ENCODE measurements at places on chromosomes 2 and 18.

DNA sequence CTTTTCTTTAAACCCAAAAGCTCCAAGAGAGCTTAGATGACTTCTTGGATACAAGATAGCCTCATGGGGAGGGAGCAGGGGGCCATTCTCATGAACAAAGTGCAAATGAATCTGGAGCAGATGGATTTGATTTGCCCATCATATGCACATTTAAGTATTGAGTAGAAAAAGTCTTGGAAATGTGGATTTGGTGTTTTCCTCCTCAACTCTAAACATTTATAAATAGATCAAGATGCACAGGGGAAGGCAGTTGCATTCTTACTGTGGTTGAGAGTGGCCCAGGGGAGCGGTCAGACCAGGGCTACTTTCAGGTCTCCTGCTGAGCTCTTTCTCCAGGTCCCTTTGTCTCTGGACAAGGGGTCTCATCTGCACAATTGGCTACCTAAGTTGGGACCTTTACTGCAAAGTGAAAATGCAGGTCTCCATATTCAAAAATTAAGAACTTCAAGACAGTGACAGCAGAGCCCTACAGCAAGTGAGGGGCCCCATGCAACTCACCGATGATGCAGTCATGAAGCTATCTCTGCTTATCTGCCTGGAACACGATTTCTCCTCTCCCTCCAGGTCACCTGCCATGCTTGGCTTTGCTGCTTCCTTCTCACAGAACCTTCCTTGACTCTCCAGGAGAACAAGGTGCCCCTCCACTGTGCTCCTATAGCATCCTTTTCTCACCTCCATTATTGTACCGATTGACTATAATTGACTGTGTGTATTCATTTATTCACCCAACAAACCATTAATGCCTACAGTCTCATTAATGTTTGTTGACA is 145.4 kb downstream of the LPIN1 start:
- no peak for DNase-seq

DNA sequence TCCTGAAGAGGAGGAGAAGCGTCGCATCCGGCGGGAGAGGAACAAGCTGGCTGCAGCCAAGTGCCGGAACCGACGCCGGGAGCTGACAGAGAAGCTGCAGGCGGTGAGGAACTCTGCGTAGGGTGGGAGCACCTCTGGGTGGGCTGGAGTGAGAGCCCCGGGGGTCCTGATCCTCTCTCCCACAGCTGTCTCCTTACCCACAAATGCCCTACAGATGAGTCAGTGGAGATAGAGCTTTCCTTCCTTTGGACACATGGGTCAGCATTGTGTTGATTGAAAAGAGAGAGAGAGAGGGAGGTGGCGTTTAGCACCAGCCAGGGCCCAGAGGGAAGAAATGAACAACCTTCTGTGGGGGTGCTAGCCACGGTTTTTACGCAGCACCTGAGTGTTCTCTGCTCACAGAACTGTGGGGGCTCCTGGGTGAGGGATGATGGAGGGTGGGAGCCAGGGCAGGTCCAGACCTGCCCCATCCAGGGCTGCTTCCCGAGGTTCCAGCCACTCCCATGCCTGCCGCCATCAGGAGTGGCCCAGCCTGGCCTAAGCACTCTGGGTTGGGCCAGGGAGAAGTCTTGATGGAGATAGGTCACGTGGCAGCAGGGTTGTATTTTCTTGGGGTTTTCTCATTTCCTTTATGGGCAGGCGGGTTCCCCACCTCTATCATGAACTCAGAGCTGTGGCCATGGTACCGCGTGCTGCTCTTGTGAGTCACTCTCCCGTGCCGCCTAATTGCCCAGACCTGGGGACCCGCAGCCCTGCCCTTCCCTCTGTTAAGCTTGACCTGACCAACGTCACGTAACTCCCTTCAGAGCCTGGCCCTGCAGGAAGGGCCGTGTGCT is 16.3 kb downstream of the FOSL2 start:
- no peak for DNase-seq

GRCh38 chr2:189252991-189253675 is 73.6 kb upstream of the COL5A2 start:
- DNase-seq: no peak

DNA sequence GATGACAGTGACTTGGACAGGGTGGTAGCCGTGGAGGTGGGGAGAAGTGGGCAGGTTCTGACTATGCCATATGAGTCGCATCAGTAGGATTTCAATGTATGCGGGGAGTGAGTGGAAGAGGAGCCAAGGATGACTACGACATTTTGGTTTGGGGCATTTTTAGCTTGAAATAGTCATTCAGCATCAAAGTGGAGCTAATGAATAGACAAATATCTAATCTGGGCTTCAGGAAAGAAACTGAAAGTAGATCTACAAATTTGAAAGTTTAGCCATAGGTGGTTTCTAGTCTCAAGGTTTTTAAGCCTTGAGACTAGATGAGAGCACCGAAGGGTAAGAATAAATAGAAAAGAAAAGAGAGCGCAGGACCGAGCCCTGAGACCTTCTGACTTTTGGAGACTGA is 58.3 kb downstream of the FEZ2 start:
- no peak for DNase-seq

GRCh38 chr2:241189856-241190201 is 1.4 kb downstream of the ANO7 start:
- DNase-seq: no peak

DNA sequence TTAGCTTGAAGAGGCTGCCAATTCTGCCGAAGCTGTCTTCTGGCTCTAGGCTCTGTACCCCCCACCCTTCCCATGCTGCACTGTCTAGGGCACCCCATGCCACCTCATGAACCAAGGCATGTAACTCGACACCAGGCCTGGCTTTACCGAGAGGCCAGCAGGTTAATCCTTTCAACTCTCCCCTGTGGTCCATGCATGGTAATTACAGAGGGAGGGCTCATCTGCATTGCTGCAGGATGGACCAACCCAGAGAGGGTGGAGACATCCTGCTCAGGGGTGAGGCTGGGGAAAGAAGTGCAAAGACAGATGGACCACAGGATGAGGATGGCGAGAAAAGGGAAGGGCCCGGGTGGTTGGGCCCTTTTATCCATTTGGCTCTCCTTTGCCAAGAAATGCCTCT is 65.8 kb downstream of the KCTD1 start:
- DNase-seq: no peak

DNA sequence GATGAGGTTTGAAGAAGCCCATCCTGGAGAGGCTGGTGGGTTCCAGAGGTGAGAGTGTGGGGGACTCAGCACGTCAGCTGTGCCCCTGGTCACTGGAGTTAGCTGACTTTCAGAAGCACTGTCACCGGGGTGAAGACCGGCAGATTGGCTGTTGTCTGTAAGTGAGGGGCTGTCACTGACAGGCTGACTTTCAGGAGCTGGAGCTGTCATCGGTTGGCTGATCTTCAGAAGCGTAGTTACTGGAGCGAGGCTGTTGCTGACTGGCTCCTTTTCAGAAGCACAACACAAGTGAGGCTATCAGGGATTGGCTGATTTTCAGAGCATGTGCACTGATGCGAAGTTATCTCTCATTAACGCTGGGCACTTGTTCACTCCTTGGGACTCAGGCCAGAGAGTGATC is 738.4 kb upstream of the ID2 start:
- DNase-seq: no peak

DNA sequence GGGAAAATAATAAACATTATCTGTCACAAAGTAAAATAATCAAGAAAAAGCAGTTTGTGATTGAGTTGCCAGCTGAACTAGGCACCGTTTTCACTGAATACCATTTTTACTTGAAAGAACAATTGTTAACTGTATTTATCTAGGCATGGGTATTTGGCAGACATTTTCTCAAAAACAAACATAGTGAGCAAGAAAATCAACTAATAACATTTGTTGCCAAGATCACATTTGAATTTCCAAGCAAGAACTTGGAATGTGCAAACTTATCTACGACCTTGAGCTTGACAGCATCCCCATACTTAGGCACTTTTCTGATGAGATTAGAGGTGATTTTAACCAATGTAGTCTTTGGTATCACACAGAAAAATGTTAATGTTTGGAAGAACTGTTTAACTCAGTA is 16.7 kb downstream of the SS18 start:
- DNase-seq: no peak

DNA sequence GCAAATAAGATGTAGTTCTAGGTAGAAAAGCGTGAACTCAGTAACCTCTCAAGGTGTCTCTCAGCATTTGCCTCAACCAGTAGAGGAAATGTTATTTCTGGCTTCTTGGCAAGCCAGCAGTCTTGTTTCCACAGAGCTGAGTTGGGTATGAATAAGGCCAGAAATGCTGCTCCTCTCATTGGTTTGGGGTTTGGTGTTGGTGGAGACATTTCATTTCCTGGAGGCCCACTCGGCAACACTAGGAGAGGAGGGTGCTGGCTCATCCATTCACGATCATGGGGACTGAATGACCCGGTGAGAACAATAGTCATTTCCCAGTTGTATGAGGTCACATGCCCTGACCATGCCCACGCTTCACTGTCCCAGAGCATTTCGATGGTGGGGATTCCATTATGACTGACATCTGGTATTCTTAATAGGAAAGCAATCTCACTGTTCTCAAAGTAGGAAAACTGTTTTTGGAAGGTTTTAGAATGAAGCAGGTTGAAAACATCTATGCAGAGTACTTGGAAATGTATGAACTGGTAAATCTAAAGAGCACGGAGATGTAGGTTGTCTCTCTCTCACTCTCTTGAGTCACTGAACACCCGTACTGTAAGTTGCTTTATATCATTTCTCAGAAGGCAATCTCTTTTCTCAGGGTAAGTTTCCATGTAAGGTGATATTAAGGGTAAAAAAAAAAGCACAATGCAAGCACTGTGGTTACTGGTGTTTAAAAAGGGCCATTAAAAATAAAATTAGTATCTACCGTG is 37.1 kb upstream of the CTLA4 start:
- DNase-seq: no peak

DNA sequence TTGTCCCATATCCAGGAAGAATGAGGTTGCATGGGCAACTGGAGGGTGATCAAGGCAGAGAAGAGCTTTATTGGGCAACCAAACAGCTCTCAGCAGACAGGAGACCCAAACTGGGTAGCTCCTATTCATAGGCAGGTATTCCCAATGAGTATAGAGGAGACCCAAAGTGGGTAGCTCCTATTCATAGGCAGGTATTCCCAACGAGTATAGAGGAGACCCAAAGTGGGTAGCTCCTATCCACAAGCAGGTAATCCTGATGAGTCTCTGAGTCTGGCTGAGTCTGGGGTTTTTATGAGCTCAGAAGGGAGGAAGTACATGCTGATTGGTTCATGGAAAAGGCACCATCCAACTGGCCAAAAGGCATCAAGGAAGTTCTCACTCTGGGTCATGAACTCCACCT is 5.3 kb upstream of the GORASP2 start:
- no peak for DNase-seq

DNA sequence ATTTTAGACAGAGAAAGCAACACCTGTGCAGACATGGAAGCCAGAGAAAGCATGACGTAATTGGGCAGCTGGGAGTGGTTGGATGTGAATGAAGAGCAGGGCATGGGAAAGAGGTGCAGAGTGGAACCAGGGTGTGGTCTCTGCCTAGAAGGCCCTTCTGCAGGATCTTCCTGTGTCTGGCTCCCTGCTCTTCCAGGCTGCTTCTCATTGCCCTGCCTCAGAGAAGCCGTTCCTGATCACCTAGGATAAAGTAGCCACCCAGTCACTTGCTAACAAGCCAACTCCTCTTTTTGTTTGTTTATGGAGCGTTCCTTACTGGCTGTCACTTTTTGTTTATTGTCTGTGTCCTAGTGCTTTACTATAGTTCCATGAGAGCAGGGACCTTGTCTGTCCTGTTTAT is 28.5 kb downstream of the GALNT1 start:
- no peak for DNase-seq
